Natural killer cell (primary cell): ENCODE measurements at places on chromosomes 7 and 10. TPM values are rescaled to one million over a fixed set of nuclear protein-coding genes. Genes with fewer than 3 reads are reported as not detected.

The ANKRD1 gene
- not detected for total RNA-seq

The KCNH2 gene
- total RNA-seq = 0.39 TPM

The WNT8B gene
- total RNA-seq = not detected

The TFEC gene
- total RNA-seq = 1.1 TPM

The EN2 gene
- total RNA-seq = not detected

The GALNT17 gene
- not detected for total RNA-seq

The PLAU gene
- total RNA-seq = 0.32 TPM

The NRBF2 gene
- total RNA-seq = 17.7 TPM

The TDRD1 gene
- total RNA-seq = 0.33 TPM

- no peak overlapping the region for H3K27ac ChIP-seq
- H3K4me1 ChIP-seq = no peaks in the 10 kb centered on the region
- H3K4me3 ChIP-seq = no peak overlapping the region
- no peak for DNase-seq
- peaks cover 2% of the 10 kb centered on the region for H3K36me3 ChIP-seq
- no peaks in the 10 kb centered on the region for H3K27me3 ChIP-seq
Observed at GRCh38 chr7:141577043-141577839, 26.0 kb downstream of the AGK start.

GRCh38 chr7:23964715-23965114 is 254.7 kb downstream of the STK31 start:
- no peaks in the 10 kb centered on the region for H3K4me1 ChIP-seq
- H3K4me3 ChIP-seq = no peak overlapping the region
- no peak overlapping the region for H3K27ac ChIP-seq

- DNase-seq = no peak
- peaks cover 8% of the 10 kb centered on the region for H3K36me3 ChIP-seq
- no peaks in the 10 kb centered on the region for H3K27me3 ChIP-seq
- H3K4me1 ChIP-seq = no peaks in the 10 kb centered on the region
- H3K27ac ChIP-seq = no peak overlapping the region
Observed at GRCh38 chr7:134991469-134992339, 5.4 kb downstream of the AGBL3 start.

DNA sequence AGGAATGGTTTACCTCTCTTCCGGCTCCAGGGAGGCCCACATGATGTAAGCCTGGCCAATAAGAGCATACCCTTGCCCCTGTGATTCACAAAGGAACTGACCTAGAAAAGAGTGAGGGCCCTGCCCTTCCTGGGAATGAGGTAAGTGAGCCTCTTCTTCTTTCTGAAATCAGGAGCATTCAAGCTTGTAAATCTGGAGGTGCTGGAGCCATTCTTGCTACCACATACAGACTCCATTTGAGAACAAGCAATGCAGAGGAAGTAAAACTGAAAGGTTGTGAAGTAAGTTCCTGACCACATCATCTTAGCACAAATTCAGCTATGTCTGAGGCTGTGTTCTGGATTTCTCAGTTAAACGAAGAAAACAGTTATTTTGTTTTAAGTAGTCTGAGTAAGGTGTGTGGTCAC is 132.2 kb downstream of the CD36 start:
- H3K36me3 ChIP-seq = no peaks in the 10 kb centered on the region
- no peak overlapping the region for H3K27ac ChIP-seq
- H3K4me1 ChIP-seq = peaks cover 3% of the 10 kb centered on the region
- no peak for DNase-seq
- no peaks in the 10 kb centered on the region for H3K27me3 ChIP-seq
- no peak overlapping the region for H3K4me3 ChIP-seq

- no peak overlapping the region for H3K27ac ChIP-seq
- DNase-seq = peak; percentile 56
- no peaks in the 10 kb centered on the region for H3K36me3 ChIP-seq
- peaks cover 3% of the 10 kb centered on the region for H3K4me1 ChIP-seq
- no peak overlapping the region for H3K4me3 ChIP-seq
Observed at GRCh38 chr7:142632271-142633134, 116.8 kb upstream of the PRSS1 start.

DNA sequence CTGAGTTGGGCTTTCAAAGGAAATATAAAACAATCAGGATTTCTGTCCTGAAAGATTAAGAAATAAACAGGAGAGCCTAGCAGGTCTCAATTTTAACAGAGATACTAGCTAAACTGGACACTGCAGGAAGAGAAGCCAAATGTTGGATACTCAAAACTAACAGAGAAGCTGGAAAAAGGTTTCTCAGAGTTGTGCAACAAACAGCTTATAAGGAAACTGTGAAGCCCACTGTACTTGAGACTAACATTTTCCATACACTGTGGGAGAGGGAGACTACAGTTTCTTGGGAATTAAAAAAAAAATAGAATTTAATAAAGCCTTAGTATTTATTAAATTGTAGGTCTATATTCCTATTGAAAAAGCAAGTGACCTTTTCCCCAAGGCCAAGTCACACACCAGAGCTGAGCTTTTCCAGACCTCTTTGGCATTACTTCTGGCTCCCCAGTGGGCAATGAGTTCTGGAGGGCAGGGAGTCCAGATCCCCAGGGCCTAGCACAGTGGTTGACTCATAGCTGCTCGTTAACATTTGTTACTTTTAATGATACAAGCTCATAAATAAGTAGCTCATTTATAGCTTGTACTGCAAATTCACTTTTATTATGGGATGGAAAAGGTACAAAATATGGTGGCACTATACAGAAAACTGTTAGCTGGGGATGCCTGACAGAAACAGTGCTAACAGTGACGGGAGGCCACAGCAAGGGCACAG is 68.3 kb downstream of the MINDY3 start:
- no peak overlapping the region for H3K27ac ChIP-seq
- H3K36me3 ChIP-seq = peaks cover 63% of the 10 kb centered on the region
- H3K4me1 ChIP-seq = no peaks in the 10 kb centered on the region
- H3K4me3 ChIP-seq = no peak overlapping the region
- no peaks in the 10 kb centered on the region for H3K27me3 ChIP-seq

DNA sequence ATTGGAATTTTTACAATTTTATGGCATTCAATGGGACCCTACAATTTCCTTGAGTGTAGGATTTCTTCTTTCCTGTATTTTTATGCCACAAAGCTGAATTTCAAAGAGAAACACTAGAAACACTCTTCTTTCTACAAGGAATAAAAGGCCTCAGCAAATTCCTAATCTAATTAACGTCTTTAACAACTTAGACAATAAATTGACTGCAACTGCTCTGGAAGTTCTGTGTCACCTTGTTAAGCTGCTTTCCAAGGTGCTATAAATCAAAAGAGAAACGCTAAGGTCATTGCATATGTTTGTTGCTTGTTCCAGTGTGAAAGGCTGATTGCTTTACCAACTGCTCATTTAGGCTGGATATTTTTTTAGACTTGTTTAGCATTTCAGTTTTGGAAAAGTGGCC is 182.2 kb downstream of the POLR1F start:
- no peak for DNase-seq
- no peaks in the 10 kb centered on the region for H3K36me3 ChIP-seq
- no peak overlapping the region for H3K27ac ChIP-seq
- H3K4me3 ChIP-seq = no peak overlapping the region

- H3K4me1 ChIP-seq = peaks cover 33% of the 10 kb centered on the region
- DNase-seq = no peak
- no peaks in the 10 kb centered on the region for H3K27me3 ChIP-seq
- H3K4me3 ChIP-seq = no peak overlapping the region
- peak overlapping the region; percentile 35 for H3K27ac ChIP-seq
Observed at GRCh38 chr7:43612599-43613589, 30.0 kb downstream of the STK17A start.

GRCh38 chr7:20607216-20607615 is 8.3 kb upstream of the ABCB5 start:
- no peaks in the 10 kb centered on the region for H3K27me3 ChIP-seq
- DNase-seq = no peak

GRCh38 chr7:106870528-106870927 is 5.4 kb downstream of the PIK3CG start:
- H3K27ac ChIP-seq = peak overlapping the region; percentile 61
- DNase-seq = no peak
- H3K36me3 ChIP-seq = peaks cover 74% of the 10 kb centered on the region
- H3K27me3 ChIP-seq = no peaks in the 10 kb centered on the region
- H3K4me1 ChIP-seq = peaks cover 31% of the 10 kb centered on the region

DNA sequence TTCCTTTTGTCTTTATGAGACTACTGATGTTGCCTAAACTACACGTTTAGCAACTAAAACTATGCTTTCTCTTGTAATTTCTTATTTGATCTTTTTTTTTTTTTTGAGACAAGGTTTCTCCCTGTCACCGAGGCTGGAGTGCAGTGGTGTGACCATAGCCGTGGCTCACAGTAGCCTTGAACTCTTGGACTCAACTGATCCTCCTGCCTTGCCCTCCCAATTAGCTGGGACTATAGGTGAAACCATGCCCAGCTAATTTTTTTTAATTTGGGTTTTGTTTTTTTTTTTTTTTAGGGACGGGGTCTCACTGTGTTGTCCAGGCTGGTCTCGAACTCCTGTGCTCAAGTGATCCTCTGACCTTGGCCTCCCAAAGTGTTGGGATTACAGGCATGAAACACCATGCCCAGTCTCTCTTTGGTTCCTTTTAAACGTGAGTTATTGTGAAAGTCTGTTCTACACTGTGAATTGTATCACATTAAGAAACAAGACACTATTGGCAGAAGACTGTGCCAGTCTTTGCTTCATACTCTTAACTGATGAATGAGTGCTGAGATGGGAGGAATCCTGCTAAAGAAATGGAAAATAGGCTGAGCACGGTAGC is 6.4 kb downstream of the TMEM248 start:
- peaks cover 29% of the 10 kb centered on the region for H3K4me1 ChIP-seq
- no peak overlapping the region for H3K4me3 ChIP-seq
- peaks cover 2% of the 10 kb centered on the region for H3K36me3 ChIP-seq
- H3K27ac ChIP-seq = no peak overlapping the region
- H3K27me3 ChIP-seq = no peaks in the 10 kb centered on the region
- DNase-seq = no peak

- H3K36me3 ChIP-seq = no peaks in the 10 kb centered on the region
- no peak for DNase-seq
- no peaks in the 10 kb centered on the region for H3K27me3 ChIP-seq
- H3K4me1 ChIP-seq = no peaks in the 10 kb centered on the region
- no peak overlapping the region for H3K4me3 ChIP-seq
Observed at GRCh38 chr7:71325151-71325550, 193.2 kb downstream of the GALNT17 start.

- no peaks in the 10 kb centered on the region for H3K27me3 ChIP-seq
- H3K4me3 ChIP-seq = no peak within 1 kb of the TSS
- H3K4me1 ChIP-seq = peaks cover 15% of the 10 kb centered on the region
Observed at GRCh38 chr10:44978570-44979280, at the start of gene DEPP1. Gene DEPP1 (minus strand): TSS chr10:44978809. CDS start chr10:44978030, 779 bp downstream.

GRCh38 chr7:137245890-137246289 is 97.6 kb downstream of the PTN start:
- DNase-seq = no peak
- no peaks in the 10 kb centered on the region for H3K36me3 ChIP-seq
- no peak overlapping the region for H3K27ac ChIP-seq
- no peak overlapping the region for H3K4me3 ChIP-seq
- no peaks in the 10 kb centered on the region for H3K4me1 ChIP-seq

GRCh38 chr7:157690833-157691585 is 354.2 kb downstream of the DNAJB6 start:
- peaks cover 28% of the 10 kb centered on the region for H3K27me3 ChIP-seq
- no peak overlapping the region for H3K4me3 ChIP-seq
- no peak overlapping the region for H3K27ac ChIP-seq
- peaks cover 15% of the 10 kb centered on the region for H3K4me1 ChIP-seq

DNA sequence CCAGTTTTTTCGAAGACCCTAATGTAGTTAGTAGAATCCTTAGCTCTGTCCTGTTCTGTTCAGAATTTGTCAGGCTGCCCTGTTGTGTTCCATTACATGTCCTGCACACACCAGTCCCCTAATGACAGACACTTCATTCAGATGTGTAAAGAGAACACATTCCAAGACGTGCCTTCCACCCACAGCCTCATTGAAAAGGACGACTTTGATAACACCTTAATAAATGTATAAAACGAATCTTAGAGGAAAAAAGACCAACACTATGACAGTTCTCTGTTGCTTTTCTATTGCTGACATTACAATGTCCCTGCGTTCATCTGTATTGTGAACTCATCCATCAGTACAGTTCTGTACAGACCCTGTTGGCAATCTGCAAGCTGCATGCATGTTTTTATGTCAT is 3.5 kb downstream of the LRRTM3 start:
- no peak overlapping the region for H3K4me3 ChIP-seq
- no peak for DNase-seq
- H3K27ac ChIP-seq = no peak overlapping the region
- no peaks in the 10 kb centered on the region for H3K27me3 ChIP-seq
- H3K4me1 ChIP-seq = no peaks in the 10 kb centered on the region
- H3K36me3 ChIP-seq = no peaks in the 10 kb centered on the region

DNA sequence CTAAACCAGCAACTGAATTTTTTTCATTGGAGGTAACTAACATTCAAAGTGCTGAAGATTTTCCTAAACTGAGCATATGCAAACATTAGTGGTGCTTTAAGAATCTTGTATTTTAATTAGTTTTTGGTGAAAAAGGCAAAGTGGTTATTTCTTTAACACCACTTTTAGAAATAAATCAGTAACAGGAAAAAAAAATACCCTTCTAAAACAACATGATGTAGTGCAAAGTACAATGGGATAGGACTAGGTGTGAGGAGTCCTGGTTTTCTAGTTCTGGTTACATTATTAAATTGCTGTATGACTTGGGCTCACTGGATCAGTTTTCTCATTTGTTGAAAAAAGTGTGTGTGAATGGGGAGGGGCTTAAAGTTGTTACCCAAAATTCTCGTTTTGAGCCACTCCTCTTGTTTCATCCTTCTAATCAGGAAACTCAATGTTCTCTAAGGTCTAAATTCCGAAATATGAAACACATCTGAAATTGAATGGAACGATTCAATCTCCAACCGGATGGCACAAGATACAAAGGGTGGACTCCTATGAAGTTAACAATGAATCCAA is 1.8 kb downstream of the WASL start:
- H3K36me3 ChIP-seq = no peaks in the 10 kb centered on the region
- DNase-seq = no peak
- H3K4me3 ChIP-seq = peak overlapping the region; percentile 83
- peaks cover 15% of the 10 kb centered on the region for H3K4me1 ChIP-seq
- H3K27me3 ChIP-seq = no peaks in the 10 kb centered on the region
- H3K27ac ChIP-seq = no peak overlapping the region

- H3K27ac ChIP-seq = no peak overlapping the region
- no peak overlapping the region for H3K4me3 ChIP-seq
- no peaks in the 10 kb centered on the region for H3K27me3 ChIP-seq
- no peaks in the 10 kb centered on the region for H3K4me1 ChIP-seq
Observed at GRCh38 chr7:90843472-90843871, 247.4 kb downstream of the CDK14 start.
